ENCODE measurements at places on chromosomes 4 and X.
A peak's percentile ranks its signal among the peaks of the same experiment; 100 is the strongest.

DNA sequence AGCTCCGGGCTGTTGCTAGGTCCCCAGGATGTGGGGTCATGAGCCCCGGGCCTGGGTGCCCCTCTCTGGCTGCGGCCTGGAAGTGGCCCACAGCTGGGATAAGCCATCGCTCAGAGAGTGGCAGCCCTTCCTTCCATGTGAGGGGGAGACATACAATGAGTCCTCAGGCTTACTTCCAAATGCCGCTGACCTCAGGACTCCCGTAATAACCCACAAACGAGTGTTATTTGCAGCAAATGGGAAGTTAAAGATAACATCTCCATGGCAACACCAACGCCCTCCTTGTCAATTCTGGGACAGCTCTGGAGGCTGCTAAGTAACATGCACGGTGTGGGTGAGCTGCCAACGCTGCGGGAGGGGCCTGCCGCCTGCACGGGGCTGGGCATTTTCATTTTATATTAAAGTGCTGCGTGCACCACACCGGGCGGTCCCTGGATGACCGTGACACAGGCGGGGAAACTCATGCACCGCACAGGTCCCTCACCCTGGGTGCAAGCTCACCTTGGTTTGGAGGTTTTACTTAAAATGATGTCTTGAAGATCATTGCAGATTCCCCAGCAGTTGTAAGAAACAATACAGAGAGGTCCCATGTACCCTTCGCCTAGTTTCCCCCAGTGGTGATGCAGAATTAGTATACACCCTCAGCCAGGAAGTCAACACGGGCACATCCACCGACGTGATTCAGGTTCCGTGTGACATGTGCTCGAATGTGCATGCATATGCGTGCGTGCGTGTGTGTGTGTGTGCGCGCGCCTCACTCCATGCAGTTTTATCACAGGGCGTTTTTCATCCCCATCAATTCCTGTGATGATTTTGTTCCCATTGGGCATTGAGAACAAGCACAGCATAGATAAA is 79.4 kb downstream of the ABLIM2 start:
- DNase-seq: no peak

DNA sequence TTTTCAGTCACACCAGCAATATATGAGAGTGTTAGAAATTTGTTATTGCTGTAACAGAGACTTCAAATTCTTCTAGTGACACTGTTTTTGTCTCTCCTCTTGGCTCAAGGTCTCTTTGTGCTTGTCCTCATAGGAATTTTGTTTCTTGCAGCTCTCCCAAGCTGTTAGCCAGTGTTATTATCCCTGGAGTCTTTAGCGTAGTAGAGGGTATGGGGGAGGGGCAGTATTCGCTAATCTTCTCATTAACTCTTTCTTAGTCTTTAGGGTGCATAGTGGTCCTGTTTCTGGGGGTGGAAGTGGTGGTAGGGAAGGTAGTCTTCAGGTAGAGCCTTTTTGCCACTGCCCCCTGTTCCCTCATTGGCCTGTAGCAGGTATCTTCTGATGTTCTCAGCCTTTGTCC is 79.4 kb downstream of the JADE3 start:
- no peak for DNase-seq

GRCh38 chr4:74942918-74943253 is 10.0 kb downstream of the PARM1 start:
- no peak for DNase-seq

DNA sequence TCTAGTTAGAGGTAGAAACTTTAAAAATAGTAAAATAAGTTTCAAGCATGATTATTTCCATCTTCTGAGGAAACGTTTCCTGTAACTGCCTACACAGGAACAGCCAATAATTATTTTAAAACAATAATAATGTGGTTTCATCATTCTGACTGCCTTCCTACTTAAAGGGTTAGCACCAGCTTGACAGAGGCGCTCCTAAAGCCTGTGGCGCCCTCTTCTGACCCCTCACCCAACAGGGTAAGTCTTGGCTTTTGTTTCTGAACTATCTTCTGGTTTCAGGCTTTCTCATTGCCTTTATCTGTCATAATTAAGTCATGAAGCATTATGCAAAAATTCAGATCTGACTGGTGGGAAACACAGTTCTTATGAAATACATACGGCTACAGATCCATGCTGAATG is 96.7 kb downstream of the ITM2A start:
- peak; percentile 74 for DNase-seq

DNA sequence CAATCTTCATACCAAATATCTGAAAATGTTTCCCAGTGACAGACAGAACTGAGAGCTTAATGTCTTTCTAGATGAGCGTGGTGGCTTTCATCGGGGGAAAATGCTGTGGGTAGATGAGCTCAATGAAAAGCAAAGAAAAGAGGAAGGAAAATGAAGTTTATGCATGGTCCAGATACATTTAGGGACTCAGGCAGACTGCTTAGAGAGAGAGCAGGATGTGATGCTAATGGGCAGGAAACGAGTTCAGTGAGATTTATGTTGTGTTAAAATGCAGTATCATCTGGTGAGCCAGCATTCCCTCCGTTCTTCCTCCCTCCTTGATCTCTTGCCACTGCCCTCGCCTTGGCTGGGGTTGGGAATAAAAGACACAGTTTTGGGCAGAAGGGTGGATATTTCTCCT is 229.2 kb downstream of the GBA3 start:
- no peak for DNase-seq

GRCh38 chr4:184406958-184407391 is 67.4 kb downstream of the IRF2 start:
- no peak for DNase-seq

DNA sequence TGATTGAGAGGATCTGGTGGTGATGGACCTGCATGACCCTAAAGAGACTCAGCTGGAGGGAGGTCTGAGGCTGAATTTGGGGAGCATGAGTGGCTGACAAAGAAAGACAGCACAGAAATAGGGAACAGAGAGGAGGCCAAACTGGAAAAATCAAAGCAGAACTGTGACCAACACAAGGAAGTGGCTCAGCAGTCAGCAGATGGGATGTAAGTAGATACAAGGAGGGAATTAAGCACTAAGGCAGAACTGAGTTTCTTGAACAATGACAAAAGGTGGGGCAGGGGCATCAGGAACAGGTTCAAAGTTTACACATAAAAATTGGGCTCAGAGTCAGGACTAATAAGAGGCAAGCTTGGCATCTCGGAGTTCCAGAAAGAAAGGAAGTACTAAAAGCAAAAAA is 144.3 kb upstream of the KLF3 start:
- no peak for DNase-seq

- no peak for DNase-seq
These were observed 3.3 kb upstream of the NKX3-2 start for GRCh38 chr4:13547485-13548041.

GRCh38 chr4:38687571-38688011 is 23.6 kb downstream of the KLF3 start:
- no peak for DNase-seq

DNA sequence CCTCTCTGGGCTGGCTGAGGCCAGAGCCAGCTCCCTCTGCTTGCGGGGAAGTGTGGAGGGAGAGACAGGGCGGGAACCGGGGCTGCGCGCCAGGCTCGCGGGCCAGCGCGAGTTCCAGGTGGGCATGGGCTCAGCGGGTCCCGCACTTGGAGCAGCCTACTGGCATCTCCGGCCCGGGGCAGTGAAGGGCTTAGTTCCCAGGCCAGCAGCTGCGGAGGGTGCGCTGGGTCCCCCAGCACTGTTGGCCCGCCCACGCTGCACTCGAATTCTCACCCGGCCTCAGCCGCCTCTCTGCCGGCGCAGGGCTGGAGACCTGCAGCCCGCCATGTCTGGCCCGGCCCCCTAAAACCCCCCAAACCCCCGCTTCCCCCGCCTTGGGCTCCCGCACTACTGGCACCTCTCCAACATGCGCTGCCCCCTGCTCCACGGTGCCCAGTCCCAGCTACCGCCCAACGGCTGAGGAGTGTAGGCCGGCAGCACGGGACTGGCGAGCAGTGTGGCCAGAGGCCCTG is 33.8 kb upstream of the FAT4 start:
- DNase-seq: no peak

DNA sequence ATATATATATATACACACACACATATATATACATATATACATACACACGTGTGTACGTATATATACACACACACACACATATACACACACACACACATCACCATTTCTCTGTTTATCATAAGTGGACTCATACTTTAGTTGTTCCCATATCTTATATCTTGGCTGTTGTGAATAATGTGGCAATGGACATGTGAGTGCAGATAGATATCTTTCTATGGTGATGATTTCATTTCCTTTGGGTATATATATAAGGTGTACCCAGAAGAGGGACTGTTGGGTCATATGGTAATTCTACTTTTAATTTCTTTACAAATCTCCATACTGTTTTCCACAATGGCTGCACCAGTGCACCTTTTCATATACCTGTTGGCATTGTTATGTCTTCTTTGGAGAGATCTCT is 105.9 kb downstream of the LARP1B start:
- DNase-seq: no peak

DNA sequence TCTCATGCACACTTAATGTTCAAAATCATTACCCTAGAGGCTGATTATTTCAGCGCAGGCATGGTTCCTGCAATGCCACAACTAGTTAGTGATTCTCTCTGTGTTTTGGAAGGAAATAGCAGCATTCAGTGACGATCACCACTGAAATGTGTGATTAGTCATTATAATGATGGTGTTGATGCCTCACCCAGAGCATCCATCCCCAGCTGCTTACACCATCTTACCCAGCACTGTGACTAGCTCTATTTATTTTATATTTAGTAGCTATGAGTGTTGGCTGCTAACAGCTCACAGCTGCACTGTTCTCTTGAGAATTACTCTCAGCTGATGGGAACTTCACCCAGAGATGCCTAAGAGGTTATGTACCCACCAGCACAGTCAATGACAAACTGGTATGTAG is 60.5 kb upstream of the TSPAN7 start:
- no peak for DNase-seq

DNA sequence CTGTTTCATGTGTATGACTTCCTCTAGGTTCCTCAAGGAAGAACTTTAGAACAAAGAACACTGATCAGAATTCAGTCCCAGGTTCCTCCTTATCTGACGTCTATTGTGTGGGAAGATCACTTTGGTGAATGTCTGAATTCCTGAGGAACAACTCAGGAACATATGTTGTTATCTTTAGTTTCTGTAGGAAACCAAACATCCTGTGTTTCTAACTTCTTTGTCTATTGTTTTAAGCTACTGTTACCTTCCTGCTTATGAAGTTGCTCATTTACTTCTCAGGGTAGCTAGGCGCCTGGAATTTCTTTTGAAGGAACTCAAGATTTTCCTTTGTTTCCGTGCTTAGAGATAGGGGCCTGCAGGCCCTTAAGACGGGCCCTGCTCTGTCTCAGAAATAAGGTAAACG is 46.2 kb downstream of the MAGEB5 start:
- DNase-seq: no peak

GRCh38 chr4:151627491-151627890 is 133.3 kb downstream of the GATB start:
- no peak for DNase-seq

DNA sequence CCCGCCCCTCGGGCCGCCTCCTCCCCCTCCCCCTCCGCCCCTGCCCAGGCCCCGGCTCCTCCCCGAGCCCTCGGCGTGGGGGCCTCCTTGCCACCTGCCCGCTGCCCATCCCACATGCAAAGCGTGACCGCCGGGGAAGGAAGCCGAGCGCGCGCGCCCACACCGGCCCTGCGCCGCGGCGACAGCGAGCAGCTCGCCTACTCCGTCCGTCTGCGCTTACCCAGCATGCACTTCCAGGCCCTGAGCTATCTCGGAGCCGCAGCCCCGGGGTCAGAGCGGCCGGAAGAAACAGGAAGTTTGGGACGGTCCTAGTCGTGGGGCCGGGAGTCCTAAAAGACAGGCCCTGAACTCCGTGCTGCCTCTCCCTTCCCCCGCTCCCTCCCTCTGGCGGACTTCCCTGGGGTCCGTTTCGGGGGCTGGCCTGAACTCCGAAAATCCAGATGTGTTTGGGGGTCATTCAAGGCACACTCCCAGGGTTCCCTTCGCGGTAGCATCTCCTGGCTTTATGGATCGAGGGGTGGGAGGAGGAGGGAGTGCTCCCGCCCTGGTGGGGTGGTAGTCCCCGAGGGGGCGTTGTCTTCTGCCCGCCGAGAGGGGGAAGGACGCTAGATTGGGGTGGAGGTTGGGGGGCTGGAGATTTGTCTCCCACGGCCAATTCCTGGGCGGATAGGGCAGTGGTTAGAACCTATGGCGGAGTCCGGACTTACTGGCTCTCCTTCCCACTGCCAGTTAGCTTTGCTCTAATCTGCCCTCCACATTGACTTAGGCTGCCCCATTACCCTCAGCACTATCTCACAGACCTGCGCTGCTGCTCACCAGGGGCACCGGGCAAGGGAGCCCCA is 25.0 kb upstream of the BCORL1 start:
- peak; percentile 31 for DNase-seq

DNA sequence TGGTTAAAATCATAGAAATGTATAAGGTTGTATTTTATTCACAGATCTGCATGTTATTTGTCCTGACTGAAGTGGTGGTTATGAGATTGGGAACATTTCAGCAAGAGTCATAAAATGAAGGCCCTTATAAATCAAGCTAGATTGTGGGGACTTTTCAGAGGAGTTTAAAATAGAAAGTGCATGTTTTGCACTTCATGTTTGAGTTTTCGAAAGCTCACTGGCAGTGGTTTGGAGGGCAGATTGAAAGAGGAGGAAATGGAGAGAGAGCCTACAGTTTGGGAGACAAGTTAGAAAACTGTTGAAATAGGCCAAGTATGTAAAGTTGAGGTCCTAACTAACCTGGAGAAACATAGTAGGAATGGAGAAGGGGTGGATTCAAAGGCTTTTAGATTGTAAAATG is 124.9 kb downstream of the KDM6A start:
- DNase-seq: no peak

GRCh38 chrX:3426552-3426951 is 80.1 kb upstream of the MXRA5 start:
- DNase-seq: no peak

DNA sequence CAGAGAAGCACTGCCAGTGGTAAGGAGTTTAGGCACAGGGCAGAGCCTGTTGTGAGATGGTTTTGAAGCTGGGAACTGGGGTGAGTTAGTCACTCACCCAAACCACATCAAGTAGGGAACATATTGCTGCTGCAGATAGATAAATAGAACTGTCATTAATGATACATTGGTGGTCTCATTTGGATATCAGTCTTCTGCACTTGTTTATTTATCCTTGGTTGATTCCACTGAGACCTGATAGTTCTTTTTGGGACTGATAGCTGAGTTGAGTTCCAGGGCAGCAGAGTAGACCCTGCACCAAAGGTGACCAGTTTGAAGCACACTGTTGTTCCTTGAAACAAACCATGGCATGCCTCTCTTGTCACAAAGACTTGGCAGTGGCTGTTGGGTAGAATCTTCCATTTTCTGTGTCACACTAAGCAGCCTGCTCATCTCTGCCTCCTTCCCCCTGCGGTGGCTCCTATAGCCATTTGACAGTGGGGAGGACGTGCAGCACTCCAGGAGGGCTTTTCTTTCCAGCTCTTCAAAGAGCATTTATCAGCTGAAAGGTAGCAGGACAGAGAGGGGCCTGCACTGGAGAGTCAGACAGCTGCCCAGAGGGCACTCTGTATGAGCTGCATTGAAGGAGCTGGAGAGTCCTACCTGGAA is 59.7 kb upstream of the TMEM164 start:
- no peak for DNase-seq

All from activated CD4-positive, alpha-beta T cell treated with anti-CD3 and anti-CD28 coated beads, Interleukin-2, amount 10 ng/mL, durations not matched to agents 7 days and 5 days (primary cell).